ENCODE measurements at places on chromosomes 4 and X.

DNA sequence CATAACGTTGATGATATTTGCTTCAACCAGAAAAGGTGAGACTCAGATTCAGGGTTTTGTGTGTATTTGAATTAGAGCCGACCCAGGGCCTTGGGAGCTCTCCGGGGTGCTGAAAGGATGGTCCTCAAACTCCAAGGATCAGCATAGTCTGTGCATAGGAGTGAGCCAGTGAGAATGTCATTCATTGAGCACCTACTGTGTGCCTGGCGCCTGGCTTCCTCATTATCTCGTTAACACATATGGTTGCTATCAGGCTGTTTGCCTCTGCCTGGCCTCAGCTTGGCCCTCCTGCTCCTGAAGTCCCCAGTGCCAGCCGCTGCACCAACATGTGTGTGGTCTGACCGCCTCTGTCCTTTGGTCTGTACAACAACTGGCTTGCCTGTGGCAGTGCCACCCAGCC, 25.1 kb upstream of the JAKMIP1 start:
- no peak for DNase-seq

DNA sequence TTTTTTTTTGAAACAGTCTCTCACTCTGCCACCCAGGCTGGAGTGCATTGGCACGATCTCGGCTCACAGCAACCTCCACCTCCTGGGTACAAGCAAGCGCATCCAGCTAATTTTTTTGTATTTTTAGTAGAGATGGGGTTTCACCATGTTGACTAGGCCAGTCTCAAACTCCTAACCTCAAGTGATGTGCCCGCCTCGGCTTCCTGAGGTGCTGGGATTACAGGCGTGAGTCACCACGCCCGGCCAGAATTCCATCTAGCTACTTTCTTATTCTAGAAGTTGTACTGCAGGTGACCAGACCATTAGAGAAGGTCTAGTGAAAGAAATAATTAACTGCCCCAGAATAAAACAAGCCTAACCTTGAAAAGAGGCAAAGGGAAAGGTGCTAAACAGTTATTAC, 2.3 kb downstream of the LRBA start:
- no peak for DNase-seq

GRCh38 chr4:3031357-3032082, 42.8 kb downstream of the HTT-AS start:
- DNase-seq = no peak

- DNase-seq = no peak
These were observed 89.0 kb downstream of the GPRIN3 start for GRCh38 chr4:89218587-89218986.

- no peak for DNase-seq
These were observed 5.6 kb downstream of the PDE5A start for GRCh38 chr4:119623025-119623424.

DNA sequence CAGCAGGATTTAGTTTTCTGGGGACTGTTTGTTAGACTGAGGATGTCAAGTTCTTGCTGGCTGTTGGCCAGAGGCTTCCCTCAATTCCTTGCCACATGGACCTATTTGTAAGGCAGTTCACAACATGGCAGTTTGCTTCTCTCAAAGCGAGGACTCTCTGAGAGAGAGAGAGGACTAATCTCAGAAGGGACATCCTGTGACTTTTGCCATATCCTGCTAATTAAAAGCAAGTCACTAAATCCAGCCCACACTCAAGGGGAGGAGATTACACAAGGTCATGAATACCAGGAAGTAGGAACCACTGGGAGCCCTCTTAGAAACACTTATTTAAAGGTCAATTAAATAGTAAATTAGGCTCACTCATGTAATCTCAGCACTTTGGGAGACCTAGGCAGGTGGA, 38.2 kb downstream of the PPP1R2C start:
- peak; percentile 6 for DNase-seq

DNA sequence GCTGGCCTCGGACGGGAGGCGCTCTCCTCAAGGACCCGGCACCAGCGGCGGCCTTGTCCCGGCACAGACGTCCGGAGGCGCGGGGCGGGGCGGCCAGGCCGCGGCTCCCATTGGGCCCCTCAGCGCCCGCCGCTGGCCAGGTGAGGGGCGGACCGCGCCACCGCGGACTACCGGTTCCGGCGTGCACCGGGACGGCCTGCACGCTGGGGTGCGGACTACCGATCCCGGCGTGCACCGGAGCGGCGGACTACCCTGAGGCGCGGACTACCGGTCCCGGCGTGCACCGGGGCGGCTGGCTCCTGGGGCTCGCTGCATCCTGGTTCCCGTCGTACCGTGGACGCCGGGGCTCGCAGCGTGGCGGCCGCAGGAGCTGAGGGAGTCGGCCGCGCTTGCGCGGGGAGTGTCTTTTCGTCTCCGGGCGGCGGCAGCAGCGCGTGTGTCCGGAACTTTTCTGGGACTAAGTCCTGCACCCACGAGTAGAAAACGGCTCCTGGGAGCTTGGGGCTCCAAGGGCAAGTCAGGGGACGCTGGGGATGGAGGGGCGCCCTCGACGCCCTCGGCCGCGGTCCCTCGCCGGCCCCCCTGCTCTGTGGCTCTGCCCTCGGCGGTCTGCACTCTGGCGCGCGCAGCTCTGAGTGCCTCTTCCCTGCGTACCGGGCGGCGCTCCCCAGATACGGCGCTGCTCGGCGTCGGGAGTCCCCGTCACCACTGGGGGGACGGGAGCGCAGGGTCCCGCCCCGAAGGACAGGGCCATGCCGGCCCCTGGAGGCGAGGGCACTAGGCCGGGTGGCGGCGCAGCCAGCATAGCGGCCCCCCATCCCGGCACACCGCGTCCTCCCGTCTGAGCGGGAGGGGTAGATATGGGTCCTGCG, at the start of gene LETM1:
Gene LETM1, minus strand, starts transcription at position 86 of the 872 bp plus-strand sequence. CDS start 206 bp downstream, outside the sequence.
- DNase-seq = peak; percentile 87

All from CD14-positive monocyte (primary cell).